Effector memory CD4-positive, alpha-beta T cell (primary cell): ENCODE measurements at places on chromosomes 6 and 20.

- H3K27me3 ChIP-seq: no peaks in the 10 kb centered on the region
- H3K27ac ChIP-seq: no peak overlapping the region
- no peak for DNase-seq
Observed at GRCh38 chr20:57350081-57350710, 859 bp upstream of the RAE1 start.

DNA sequence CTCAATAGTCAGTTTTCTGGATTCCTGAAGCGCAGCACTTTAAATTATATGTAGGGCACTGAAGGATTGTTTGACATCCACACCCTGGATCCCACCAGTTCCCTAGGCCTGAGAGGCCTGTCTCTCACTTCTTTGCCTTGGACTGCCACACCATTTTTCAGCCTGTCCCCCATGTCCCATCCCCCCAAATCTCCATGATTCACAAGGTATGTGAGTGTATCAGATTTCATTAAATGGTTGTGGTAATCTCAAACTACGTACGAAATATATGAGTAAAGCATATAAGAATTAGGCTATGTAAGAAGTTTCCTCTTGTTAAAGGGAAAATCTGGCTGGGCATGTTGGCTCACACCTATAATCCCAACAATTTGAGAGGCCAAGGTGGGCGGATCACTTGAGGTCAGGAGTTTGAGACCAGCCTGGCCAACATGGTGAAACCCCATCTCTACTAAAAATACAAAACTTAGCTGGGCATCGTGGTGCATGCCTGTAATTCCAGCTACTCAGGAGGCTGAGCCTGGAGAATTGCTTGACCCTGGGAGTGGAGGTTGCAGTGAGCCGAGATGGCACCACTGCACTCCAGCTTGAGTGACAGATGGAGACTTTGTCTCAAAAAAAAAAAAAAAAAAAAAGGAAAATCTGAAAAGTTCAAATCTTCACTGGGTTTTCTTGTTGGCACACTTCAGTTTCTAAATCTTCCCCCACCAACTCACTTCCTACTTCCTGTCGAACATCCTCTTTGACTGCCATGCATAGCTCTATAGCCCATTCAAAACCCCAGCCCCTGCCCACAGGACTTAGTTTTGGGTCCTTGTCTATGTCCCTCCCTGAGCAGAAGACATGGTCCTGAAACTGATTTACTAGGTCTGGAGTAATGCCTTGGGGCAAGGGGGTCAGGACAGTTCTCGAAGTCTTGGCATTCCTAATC is 97.3 kb upstream of the SHLD1 start:
- no peak overlapping the region for H3K4me3 ChIP-seq
- H3K4me1 ChIP-seq: no peaks in the 10 kb centered on the region
- DNase-seq: no peak
- H3K27me3 ChIP-seq: no peaks in the 10 kb centered on the region

GRCh38 chr20:56060486-56060885 is 55.2 kb upstream of the CBLN4 start:
- H3K27me3 ChIP-seq: no peaks in the 10 kb centered on the region
- no peak overlapping the region for H3K27ac ChIP-seq
- no peak overlapping the region for H3K4me3 ChIP-seq
- H3K36me3 ChIP-seq: no peaks in the 10 kb centered on the region
- no peak for DNase-seq

DNA sequence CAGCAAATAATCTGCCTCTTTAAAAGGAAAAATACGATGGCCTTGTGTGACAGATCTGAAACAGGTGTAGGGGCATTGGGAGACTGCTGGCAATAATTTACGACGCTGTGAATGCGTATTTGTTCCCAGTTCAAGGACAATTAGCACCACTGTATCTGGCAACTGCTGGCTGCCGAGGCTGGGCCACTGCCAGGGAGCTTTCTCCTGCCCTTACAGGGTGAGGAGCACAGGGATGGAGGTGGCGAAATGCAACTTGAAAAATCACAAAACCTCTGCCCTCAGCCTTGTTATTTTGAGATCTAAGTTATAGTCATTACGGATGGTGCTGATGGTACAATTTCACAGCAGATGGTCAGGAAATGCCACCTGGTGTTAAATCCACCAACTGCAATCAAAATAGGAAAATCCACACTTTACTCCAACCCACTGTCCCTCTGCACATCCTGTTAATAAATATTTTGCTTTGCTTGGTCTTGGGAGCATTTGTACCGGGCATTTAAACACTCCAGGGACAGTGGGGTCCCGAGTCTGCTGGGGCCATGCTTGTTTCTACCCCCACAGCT is 6.4 kb downstream of the MYLK4 start:
- no peaks in the 10 kb centered on the region for H3K27me3 ChIP-seq
- H3K4me1 ChIP-seq: no peaks in the 10 kb centered on the region
- H3K27ac ChIP-seq: no peak overlapping the region
- H3K4me3 ChIP-seq: no peak overlapping the region

- no peak overlapping the region for H3K4me3 ChIP-seq
- H3K27ac ChIP-seq: peak overlapping the region; percentile 8
- H3K36me3 ChIP-seq: peaks cover 49% of the 10 kb centered on the region
- H3K27me3 ChIP-seq: no peaks in the 10 kb centered on the region
Observed at GRCh38 chr20:57395111-57395966, 4.1 kb downstream of the RBM38 start.

- no peaks in the 10 kb centered on the region for H3K4me1 ChIP-seq
- no peak overlapping the region for H3K27ac ChIP-seq
- no peak overlapping the region for H3K4me3 ChIP-seq
- no peak for DNase-seq
- H3K27me3 ChIP-seq: no peaks in the 10 kb centered on the region
Observed at GRCh38 chr20:10329387-10330005, 104.5 kb downstream of the MKKS start.
